ENCODE measurements at places on chromosomes 3 and 15.

- peaks cover 39% of the 10 kb centered on the region for H3K4me1 ChIP-seq
- no peak overlapping the region for H3K4me3 ChIP-seq
- H3K27ac ChIP-seq, result no peak overlapping the region
- no peaks in the 10 kb centered on the region for H3K27me3 ChIP-seq
- no peak for DNase-seq
- H3K36me3 ChIP-seq, result no peaks in the 10 kb centered on the region
Observed at GRCh38 chr15:101123222-101123910, 128.5 kb downstream of the CHSY1 start.

DNA sequence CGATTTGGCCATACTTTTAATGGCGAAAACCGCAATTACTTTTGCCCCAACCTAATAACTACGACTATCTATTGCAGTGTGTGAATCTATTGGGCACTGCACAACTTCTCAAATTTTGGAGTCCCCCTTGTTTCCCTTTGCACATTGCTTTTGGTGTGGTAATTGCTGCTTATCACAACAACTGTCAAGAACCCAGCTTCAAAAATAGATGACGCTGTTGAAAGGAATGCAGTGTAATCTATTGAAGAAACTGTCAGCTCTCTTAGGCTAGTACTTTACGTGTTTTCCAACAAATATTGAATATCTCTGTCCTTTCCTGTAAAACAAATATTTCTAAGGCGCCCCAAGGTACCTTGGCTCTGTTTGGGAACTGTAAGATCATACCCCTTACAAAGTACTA is 222.8 kb upstream of the UBE2E2 start:
- H3K27me3 ChIP-seq, result no peaks in the 10 kb centered on the region
- no peak for DNase-seq
- H3K36me3 ChIP-seq, result no peaks in the 10 kb centered on the region
- no peak overlapping the region for H3K27ac ChIP-seq
- H3K4me1 ChIP-seq, result no peaks in the 10 kb centered on the region

GRCh38 chr3:146133441-146133840 is 27.5 kb downstream of the PLOD2 start:
- no peak overlapping the region for H3K27ac ChIP-seq
- H3K36me3 ChIP-seq, result no peaks in the 10 kb centered on the region
- peaks cover 20% of the 10 kb centered on the region for H3K4me1 ChIP-seq
- no peak for DNase-seq
- H3K4me3 ChIP-seq, result no peak overlapping the region
- no peaks in the 10 kb centered on the region for H3K27me3 ChIP-seq

DNA sequence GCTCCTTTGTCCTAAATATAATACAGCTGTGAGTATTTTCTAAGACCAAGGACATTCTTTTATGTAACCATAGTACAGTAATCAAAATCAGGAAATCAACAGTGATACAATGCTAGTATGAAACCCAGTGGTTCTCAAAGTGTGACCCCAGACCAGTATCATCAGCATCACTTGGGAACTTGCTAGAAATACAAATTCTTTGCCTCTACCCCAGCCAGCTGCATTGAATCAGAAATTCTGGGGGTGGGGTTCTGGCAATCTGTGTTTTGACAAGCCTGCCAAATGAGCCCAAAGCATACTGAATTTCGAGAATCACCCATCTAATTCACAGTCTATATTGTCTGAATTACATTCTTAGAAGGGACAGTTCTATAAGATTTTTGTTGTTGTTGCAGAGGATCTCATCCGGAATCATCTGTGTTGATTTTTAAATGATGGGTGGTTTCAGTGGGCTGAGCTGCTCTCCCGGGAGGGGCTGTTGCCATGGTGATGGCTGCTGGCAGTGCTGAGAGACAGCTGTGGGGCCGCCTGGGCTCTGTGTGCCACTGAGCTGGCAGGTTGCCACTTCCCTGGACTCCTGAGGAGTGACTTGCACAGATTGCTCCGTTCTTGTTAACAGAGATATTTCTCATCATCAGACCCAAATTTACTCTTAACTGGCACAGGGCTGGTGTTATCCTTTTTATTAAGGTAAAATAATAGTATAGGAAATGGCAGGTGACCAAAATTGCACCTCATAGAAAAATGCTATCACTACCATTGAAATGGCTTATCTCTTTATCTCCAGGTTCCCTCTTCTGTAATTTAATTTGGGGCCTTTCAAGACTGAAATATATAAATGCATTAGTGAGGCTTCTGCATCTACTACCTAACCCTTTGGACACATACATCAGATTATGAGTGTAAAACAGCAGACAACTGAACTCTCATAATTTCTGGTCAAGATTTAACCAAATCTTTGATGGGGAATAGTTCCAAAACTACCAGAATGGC is 56.5 kb downstream of the NEK11 start:
- H3K36me3 ChIP-seq, result no peaks in the 10 kb centered on the region
- no peak for DNase-seq
- H3K27ac ChIP-seq, result no peak overlapping the region
- H3K4me3 ChIP-seq, result no peak overlapping the region
- no peaks in the 10 kb centered on the region for H3K4me1 ChIP-seq
- no peaks in the 10 kb centered on the region for H3K27me3 ChIP-seq

DNA sequence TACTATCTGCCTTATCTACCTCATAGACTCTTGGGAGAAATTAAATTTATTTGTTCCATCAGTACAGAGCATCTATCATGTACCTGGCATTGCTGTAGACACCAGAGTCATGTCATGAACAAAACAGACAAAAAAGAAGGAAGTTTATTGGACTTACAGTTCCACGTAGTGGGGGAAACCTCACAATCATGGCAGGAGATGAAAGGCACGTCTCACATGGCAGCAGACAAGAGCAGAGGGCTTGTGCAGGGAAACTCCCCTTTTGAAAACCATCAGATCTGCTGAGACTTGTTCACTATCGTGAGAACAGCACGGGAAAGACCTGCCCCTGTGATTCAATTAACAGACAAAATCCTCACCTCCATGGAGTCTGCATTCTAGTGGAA is 25.6 kb upstream of the ACAP2 start:
- no peaks in the 10 kb centered on the region for H3K4me1 ChIP-seq
- no peaks in the 10 kb centered on the region for H3K27me3 ChIP-seq

GRCh38 chr15:41024131-41024530 is 70.9 kb downstream of the CHAC1 start:
- no peak overlapping the region for H3K27ac ChIP-seq
- no peaks in the 10 kb centered on the region for H3K27me3 ChIP-seq
- peaks cover 26% of the 10 kb centered on the region for H3K36me3 ChIP-seq
- H3K4me1 ChIP-seq, result no peaks in the 10 kb centered on the region
- DNase-seq, result no peak
- no peak overlapping the region for H3K4me3 ChIP-seq

GRCh38 chr3:58691997-58692396 is 25.4 kb upstream of the FAM3D start:
- H3K27me3 ChIP-seq, result no peaks in the 10 kb centered on the region
- DNase-seq, result no peak
- H3K27ac ChIP-seq, result no peak overlapping the region
- no peaks in the 10 kb centered on the region for H3K4me1 ChIP-seq
- no peak overlapping the region for H3K4me3 ChIP-seq

GRCh38 chr3:45020534-45020933 is 5.6 kb upstream of the CLEC3B start:
- no peak overlapping the region for H3K27ac ChIP-seq
- no peaks in the 10 kb centered on the region for H3K27me3 ChIP-seq
- no peaks in the 10 kb centered on the region for H3K36me3 ChIP-seq
- no peak overlapping the region for H3K4me3 ChIP-seq
- no peak for DNase-seq

- H3K36me3 ChIP-seq, result no peaks in the 10 kb centered on the region
- no peak overlapping the region for H3K4me3 ChIP-seq
Observed at GRCh38 chr3:194503081-194503531, 16.3 kb upstream of the ATP13A3 start.

DNA sequence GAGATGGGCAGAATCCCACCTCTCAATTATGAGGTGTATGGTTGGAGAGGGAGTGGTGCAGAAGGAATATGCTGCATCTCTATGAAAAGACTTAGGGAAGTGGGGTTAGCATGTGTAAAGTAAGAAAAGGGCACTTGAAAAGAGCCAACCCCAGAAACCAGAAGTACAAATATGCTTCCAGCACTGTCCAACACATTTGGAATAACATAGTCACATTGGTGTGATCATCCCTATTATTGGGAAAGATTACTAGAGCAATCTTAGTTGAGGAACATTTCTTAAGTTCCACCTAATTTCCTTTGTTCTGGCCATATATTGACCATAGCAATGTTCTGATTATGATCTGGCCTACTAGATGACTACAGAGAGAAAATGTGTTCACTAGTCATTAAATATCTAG is 34.3 kb downstream of the HMG20A start:
- no peak overlapping the region for H3K4me3 ChIP-seq
- no peaks in the 10 kb centered on the region for H3K27me3 ChIP-seq
- H3K27ac ChIP-seq, result peak overlapping the region; percentile 17

DNA sequence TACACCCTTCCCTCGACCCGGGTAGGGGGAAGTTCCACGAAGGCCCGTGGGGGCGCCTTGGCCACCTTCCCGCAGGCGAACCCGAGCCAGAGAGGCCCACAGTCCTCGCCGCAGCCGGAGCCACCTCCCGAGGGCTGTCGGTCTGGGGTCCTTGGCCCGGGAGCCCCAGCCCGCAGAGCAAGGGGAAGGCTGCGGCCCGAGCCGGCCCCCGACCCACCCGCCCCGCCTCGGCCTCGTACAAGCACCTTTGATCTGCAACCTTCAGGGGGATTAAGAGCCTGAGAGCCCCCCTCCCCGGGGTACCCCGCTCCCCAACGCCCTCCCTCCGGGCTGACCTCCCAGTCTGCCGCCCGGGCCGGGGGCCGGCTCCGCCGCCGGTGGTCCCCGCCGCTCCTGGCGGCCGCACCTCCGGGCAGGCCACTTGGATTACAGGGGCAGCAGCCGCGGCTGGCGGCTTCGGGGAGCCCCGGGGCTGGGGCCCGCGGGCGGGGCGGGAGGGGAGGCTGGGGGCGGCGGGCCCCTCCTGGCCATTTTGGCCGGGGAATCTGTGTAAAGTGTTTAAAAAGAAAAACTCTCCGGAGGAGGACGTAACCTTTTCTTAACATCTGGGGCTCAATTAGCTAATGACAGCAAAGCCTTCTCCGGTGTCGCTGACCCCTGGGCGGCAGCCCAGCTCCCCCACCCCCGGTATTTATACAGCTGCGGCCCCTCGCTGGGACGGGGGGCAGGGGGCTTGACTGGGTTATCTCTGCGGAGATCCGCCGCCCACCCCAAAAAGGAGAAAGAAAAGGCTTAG is 40.2 kb downstream of the EPHB3 start:
- H3K27me3 ChIP-seq, result no peaks in the 10 kb centered on the region
- H3K36me3 ChIP-seq, result no peaks in the 10 kb centered on the region
- peaks cover 43% of the 10 kb centered on the region for H3K4me1 ChIP-seq
- H3K27ac ChIP-seq, result no peak overlapping the region
- DNase-seq, result no peak

GRCh38 chr3:45567730-45568172 is 26.8 kb upstream of the LIMD1 start:
- no peak overlapping the region for H3K27ac ChIP-seq
- no peaks in the 10 kb centered on the region for H3K36me3 ChIP-seq
- DNase-seq, result no peak
- no peaks in the 10 kb centered on the region for H3K27me3 ChIP-seq
- no peaks in the 10 kb centered on the region for H3K4me1 ChIP-seq

- H3K4me3 ChIP-seq, result no peak overlapping the region
- DNase-seq, result no peak
- H3K36me3 ChIP-seq, result no peaks in the 10 kb centered on the region
- no peaks in the 10 kb centered on the region for H3K27me3 ChIP-seq
- H3K4me1 ChIP-seq, result peaks cover 66% of the 10 kb centered on the region
Observed at GRCh38 chr3:127789990-127790881, 32.1 kb downstream of the MGLL start.

DNA sequence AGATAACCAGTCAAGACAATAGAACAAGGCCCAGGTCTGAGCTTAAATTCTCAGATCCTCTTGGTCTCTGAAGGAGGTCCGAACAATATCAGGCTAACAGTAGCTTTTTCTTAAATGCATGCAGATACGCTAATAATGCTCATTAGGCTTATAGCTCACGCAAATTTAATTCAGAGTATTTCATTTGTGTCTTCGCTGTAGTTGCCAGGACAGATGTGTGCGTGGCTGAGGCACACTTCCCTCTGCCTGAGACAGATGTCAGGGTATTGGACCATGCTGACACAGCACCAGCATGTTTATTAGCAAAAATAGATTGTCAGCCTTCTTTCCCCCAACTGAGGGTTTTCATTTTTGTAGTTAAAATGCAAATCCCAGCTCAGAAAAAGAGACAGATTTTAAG is 102.9 kb upstream of the BFSP2 start:
- no peaks in the 10 kb centered on the region for H3K27me3 ChIP-seq
- H3K36me3 ChIP-seq, result no peaks in the 10 kb centered on the region
- no peak overlapping the region for H3K4me3 ChIP-seq

GRCh38 chr3:5122741-5123706 is 932 bp downstream of the ARL8B start:
- peak overlapping the region; percentile 98 for H3K4me3 ChIP-seq
- peak overlapping the region; percentile 98 for H3K27ac ChIP-seq
- H3K27me3 ChIP-seq, result no peaks in the 10 kb centered on the region
- no peaks in the 10 kb centered on the region for H3K36me3 ChIP-seq
- H3K4me1 ChIP-seq, result peaks cover 48% of the 10 kb centered on the region
- no peak for DNase-seq

DNA sequence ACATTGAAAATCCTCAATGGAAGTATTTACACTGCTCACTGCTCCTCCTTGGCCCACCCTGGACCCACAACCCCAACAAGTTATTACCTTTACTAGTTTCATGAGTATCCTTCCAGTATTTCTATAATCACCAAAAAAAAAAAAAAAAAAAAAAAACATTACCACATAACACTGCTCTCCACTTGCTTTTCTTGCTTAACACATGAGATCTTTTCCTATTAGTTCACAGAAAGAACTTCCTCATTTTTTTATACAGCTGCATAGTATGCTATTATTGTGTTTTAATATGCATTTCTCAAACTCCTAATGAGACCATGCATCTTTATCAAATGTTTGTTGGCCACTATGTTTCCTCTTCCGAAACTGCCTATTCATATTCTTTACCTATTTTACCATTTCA is 14.6 kb downstream of the GABPB1 start:
- no peaks in the 10 kb centered on the region for H3K27me3 ChIP-seq
- DNase-seq, result no peak
- no peak overlapping the region for H3K27ac ChIP-seq
- H3K4me3 ChIP-seq, result no peak overlapping the region
